Activated T-helper 1 cell treated with Interleukin-2 at 50 U/mL for 16 hours (primary cell): ENCODE measurements at places on chromosomes 6 and 20.

GRCh38 chr6:163354085-163354484 lies 60.4 kb upstream of the QKI start:
- no peak for DNase-seq

DNA sequence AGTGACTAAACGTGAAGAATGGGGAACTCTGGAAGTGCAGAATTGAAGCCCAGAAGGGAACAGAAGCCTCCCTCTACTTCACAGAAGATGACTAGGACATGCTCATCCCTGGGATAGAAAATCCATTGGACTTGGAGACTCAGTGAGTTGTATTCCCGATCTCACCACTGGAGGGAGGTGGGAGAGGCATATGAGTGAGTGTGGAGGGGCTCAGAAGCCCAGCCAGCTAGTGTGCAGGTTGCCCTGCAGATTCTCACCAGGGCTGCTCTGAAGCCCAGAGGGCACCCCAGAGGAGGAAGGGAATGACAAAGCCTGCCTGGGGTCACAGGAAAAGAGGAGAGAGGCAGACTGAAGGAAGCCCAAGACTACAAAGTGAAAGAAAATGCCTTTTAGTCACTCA lies 42.1 kb upstream of the HLA-E start:
- no peak for DNase-seq

GRCh38 chr20:59032713-59033059 lies 551 bp upstream of the ATP5F1E start:
- DNase-seq, result no peak

GRCh38 chr6:31473780-31474761 lies 23.9 kb upstream of the MICB start:
- no peak for DNase-seq

GRCh38 chr6:111534231-111534751 lies 51.3 kb upstream of the REV3L start:
- no peak for DNase-seq

GRCh38 chr6:137299681-137300080 lies 80.5 kb upstream of the IFNGR1 start:
- no peak for DNase-seq

- no peak for DNase-seq
Measured at GRCh38 chr20:13671916-13672378, 33.2 kb upstream of the TASP1 start.

- no peak for DNase-seq
Measured at GRCh38 chr6:5234874-5235273, 25.9 kb downstream of the LYRM4 start.

DNA sequence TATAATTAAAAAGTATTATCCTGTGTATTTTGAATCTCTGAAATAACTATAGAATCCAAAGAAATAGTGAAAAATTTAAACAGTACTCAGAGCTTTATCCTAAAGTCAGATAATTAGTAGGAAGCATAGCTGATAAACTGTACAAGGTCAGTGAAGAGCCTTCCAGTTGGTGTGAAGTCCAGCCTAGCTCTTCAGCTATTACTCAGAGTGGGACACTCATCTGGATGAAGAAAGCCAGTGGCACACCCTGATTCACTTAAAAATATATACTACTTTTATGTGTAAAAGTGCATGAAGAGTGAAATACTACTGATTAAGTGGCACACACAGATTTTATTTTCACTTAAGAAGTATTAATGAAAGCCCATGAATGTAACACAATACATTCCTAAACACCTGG lies 3.1 kb downstream of the IFNGR1 start:
- DNase-seq, result no peak

GRCh38 chr6:88919032-88919431 lies 44.4 kb downstream of the RNGTT start:
- no peak for DNase-seq

GRCh38 chr20:4838526-4838925 lies 116.8 kb downstream of the PRND start:
- no peak for DNase-seq

GRCh38 chr20:483815-484644 lies 21.7 kb upstream of the TBC1D20 start:
- DNase-seq, result no peak

DNA sequence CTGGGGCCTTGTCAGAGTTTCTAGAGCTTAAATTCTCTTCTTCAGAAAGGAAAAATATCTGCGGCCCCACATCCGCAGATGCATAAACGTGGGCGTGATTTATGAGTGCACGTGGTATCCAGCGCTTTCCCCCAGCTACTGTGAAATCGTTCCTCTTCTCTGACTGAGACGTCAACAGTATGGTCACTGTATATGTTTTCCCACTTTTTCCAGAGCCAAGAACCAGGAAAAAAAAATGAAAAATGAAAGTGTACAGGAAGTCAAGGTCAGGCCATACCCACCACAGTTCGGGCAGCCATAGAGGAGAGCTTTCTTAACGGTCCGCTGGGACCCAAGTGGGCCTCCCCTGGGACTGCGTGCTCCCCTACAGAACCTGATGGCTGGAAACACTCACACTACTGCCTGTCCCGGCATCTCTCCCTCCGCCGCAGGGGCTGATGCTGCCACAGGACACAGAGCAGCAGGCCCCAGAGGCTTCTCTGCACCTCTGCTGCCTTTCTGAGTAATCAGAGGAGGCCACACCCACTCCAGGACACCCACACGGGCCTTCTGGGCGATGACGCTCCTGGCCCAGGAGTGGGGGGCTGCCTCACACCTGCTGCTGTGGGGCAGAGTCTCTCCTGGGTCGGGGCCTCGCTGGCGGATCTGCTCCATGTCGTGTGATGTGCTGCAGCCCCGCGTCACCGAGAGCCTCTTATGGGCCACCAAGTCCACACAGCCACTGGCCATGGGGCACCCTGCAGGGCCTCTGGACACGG lies 16.4 kb upstream of the STX16 start:
- no peak for DNase-seq

GRCh38 chr20:17735206-17735804 lies 35.5 kb downstream of the BANF2 start:
- DNase-seq, result no peak

- no peak for DNase-seq
Measured at GRCh38 chr6:11197175-11197536, 35.3 kb downstream of the NEDD9 start.

GRCh38 chr6:119065955-119066354 lies 12.5 kb downstream of the FAM184A start:
- no peak for DNase-seq

- no peak for DNase-seq
Measured at GRCh38 chr6:126180585-126180984, 159.3 kb upstream of the CENPW start.

- no peak for DNase-seq
Measured at GRCh38 chr6:17983730-17984129, 3.7 kb downstream of the KIF13A start.

DNA sequence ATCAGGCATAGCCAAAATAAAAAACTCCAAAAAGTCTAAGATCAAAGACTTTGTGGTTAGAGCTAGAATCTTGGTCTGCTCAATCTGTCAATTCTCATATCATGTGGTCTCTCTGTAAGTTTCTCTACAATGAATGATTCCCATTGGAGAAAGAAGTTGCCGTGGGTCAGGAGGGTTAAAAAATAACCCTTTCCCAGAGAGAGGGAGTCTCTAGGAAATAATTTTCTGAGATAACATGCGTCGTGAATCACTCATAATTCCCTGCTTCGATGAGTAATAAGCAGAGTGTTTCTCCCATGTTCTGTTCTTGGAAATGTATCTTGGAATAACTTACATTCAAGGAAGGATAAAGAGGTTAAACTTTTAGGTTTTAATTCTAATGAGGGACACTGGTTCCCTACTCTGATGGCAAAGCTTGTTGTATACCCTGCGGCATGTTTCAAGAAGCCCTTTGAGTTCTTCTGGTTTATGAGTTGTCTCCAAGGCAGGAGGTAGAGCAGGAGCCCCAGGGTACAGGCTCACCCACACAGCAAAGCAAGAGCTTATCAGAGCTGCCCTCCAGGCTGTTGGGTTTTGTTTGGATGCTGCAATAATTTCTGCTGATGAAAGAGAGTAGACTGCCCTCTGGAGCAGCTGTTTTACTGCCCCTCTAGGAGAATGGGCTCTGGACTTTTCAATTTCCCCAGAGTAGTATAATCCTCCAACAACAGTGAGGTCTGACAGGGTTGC lies 599.1 kb downstream of the QKI start:
- no peak for DNase-seq

DNA sequence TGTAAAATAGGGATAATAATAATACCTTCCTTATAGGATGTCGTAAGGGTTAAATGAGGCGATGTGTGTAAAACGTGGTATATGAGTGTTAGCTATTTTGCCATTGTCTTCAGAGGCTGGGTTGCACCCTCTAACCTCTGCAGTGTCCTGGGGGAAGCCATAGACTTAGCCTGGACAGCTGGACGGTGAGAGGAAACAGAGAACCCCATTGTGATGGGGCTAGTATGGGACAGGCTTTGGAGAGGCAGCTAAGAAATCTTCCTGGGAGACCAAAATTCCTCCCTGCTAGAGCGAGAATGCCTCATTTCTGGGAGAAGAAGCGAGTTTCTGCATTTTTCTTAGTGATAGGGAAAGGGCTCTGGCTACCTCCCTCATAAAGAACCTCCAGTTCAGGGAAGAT lies 22.8 kb downstream of the KCNB1 start:
- no peak for DNase-seq

GRCh38 chr20:36541768-36542488 lies 609 bp downstream of the MYL9 start:
- no peak for DNase-seq

GRCh38 chr20:11247046-11248010 lies 573.5 kb upstream of the JAG1 start:
- no peak for DNase-seq

DNA sequence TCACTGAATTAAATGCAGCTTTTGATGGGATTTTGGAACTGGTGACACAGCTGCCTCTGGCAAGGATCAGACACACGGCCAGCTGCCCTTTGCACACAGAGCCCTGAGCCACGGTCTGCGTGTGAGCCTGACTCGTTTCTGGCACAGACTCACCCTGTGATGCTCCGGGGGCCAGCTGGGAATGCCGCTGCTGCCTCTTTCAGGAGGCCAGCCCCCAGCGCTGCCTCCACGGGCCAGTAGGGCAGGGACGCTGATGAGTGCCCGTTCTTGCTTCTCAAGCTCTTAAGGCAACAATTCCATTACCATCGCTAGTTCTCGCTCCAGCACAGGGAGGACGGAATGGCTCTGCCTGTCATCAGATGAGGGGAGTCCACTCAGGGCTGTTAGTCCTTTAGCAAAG lies 61.6 kb downstream of the IRF4 start:
- no peak for DNase-seq

- DNase-seq, result no peak
Measured at GRCh38 chr6:33452496-33452895, 1.9 kb upstream of the ZBTB9 start.

- DNase-seq, result no peak
Measured at GRCh38 chr6:74598462-74599393, 607.1 kb downstream of the COL12A1 start.

- no peak for DNase-seq
Measured at GRCh38 chr20:47708953-47709833, 76.1 kb downstream of the SULF2 start.

GRCh38 chr6:37592085-37592698 lies 92.5 kb upstream of the CCDC167 start:
- DNase-seq, result no peak

DNA sequence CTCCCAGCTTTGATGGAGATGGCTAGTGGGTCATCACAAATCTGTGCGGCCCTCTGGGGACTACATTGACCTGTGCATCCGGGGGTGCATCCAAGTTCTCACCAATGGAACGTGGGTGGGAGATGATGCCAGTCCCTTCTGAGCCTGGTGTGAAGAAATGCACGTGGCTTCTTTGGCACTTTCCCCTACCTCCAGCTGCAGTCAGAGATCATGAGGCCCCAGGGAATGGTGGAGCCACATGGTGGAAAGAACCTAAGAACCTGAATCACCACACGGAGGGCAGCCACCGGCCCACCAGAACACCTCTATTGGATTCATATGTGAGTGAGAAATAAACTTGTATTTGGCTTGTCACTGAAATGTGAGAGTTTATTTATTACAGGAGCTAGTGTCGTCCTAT lies 9.9 kb upstream of the CDKN1A start:
- no peak for DNase-seq

DNA sequence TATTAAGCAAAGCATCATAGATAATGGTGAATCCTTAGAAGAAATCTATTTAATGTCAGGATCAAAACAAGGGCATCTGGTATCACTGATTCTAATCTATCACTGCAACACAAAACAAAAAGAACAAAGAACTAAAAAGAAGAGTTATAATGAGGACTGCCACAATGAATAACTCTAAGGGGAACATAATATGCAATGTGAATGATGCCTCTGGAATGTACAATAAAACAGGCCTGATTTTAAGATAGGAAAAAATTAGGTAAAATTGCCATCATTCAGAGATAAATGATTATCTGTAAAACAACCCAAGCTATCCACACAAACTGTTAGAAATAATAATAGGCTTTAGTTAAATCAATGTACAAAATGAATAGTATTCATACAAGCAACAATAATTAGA lies 936.7 kb upstream of the CITED2 start:
- no peak for DNase-seq

GRCh38 chr6:135116571-135116970 lies 61.9 kb upstream of the HBS1L start:
- no peak for DNase-seq

DNA sequence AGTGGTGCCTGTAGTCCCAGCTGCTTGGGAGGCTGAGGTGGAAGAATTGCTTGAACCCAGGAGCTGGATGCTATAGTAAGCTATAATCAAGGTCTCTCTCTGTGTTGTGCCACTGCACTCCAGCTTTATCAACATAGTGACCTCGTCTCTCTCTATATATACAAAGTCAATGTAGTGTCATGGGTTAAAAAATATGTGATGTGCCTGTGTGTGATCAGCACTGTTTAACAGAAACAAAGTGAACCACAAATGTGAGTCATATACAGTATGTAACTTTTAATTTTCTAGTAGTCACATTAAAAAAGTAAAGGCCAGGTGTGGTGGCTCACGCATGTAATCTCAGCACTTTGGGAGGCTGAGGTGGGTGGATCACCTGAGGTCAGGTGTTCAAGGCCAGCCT lies 85.3 kb upstream of the RNF24 start:
- no peak for DNase-seq

DNA sequence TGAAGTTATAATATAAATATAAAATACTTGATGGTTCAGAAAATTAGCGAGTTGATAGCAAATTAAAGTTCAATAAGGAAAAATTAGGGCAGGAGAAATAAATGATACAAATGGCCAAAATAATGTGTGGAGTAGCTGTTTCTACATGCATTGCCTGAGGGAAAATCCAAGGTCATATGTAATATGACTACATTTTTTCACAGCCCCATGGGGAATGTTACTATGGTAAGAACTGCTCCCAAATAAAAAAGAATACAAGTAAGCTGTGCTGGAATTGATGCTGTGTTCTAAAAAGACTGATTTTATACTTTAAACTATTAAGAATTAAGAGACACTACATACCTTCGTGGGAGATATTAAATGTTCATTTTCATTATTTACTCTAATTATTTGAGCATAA lies 34.1 kb downstream of the MEI4 start:
- no peak for DNase-seq

GRCh38 chr6:7723554-7723953 lies 2.3 kb upstream of the BMP6 start:
- no peak for DNase-seq

GRCh38 chr6:16474772-16475493 lies 236.5 kb downstream of the GMPR start:
- DNase-seq, result no peak

- no peak for DNase-seq
Measured at GRCh38 chr6:110971468-110971867, 10.4 kb upstream of the RPF2 start.

- peak; percentile 24 for DNase-seq
Measured at GRCh38 chr6:34243901-34244884, 4.6 kb downstream of the SMIM29 start.

- peak; percentile 14 for DNase-seq
Measured at GRCh38 chr6:87078983-87079616, 15.8 kb downstream of the CGA start.

- DNase-seq, result no peak
Measured at GRCh38 chr6:122438975-122439374, 32.6 kb downstream of the SERINC1 start.
